Aorta (tissue), 5 donors: ENCODE measurements at places on chromosomes 2 and 18. TPM values are rescaled to one million over a fixed set of nuclear protein-coding genes. Genes with fewer than 3 reads are reported as not detected.

PCARE gene
- polyA plus RNA-seq, result not detected

IMP4 gene
- 42.4 TPM for polyA plus RNA-seq

TMEM247 gene
- polyA plus RNA-seq, result not detected

TNFAIP6 gene
- 2.9 TPM for polyA plus RNA-seq

ASNSD1 gene
- 26.7 TPM for polyA plus RNA-seq

KCNIP3 gene
- 7.6 TPM for polyA plus RNA-seq

SLC35F5 gene
- 17.4 TPM for polyA plus RNA-seq

SKA1 gene
- not detected for polyA plus RNA-seq
